H4 (cell line): ENCODE measurements at places on chromosomes 16 and 17.

GRCh38 chr16:22400900-22401299 lies 26.5 kb upstream of the CDR2 start:
- DNase-seq = no peak

DNA sequence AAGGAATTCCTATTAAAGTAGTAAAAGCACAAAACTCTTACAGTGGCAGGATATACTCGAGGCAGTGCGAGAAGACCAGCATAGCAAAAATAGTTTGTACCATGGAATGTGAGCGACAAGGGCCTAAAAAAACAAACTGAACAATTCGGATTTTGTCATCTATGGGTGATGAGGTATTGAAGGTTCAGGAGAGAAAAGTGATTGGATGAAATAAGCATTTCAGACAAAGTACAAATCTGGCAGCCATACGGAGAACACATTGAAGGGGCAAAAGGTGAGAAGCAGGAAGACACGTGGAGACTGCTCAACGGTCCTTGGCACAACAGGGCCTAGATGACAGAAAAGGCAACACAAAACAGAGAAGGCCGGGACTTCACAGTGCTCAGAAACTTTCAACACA lies 22.5 kb downstream of the MYH10 start:
- DNase-seq = no peak

DNA sequence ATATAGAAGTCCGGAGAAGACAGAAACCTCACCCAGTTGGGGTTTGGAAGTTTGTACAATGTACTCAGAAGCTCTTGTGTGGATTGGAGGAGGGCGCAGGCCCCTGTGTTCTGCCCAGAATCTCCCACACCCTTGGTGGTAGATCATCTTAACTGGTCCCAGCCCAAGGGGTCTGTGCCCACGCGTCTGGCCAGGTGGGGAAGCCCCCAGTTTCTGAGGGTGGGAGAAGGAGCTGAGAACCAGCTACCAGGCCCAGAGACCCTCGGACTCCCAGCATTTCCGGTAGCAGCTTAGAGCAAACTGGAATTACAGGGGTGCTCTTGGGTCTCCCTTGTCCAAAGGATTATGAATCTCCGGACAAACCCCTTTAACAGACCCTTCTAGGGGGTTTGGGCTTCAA lies 2.3 kb upstream of the PPP1R9B start:
- DNase-seq = no peak

- no peak for DNase-seq
Measured at GRCh38 chr16:28011223-28011622, 52.3 kb downstream of the GSG1L start.

GRCh38 chr17:64327201-64327930 lies 63.3 kb downstream of the PECAM1 start:
- DNase-seq = no peak

DNA sequence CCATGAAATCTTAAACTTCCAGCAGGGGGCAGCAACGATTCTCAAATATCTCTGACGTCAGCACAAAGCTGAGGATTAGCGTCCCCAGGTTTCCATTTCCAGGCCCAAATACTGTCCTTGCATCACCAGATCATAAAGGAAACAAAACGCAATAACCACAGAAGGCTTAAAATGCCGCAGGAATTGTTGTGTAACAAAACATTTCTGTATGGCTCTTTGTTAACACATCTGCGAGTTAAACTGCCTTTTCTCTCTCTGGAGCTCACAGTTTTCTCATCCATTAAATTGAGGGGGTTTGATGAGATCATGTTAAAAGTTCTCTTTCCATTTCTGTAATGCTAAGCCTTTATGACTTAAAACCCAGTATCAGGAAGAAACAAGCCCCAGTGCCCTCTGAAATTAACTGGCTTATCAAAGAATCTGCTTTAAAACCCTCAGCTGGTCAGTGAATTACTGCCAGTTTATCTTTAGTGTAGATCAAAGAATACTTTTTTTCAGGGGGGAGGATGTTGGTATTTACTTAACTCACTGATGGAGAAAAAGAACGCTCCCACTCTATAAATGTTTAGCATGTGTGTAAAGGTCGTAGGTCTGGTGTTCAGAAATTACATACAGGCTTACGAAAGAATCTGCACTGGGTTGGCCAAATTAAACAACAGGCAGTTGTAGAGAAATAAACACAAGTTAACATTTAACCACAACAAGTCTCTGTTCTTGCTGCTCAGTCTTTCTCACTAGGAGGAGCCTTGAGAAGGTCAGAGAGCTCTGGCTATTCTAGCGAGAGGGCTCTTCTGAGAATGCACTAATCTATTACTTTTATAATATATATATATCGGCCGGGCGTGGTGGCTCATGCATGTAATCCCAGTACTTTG lies 10.6 kb upstream of the TERF2 start:
- DNase-seq = peak; percentile 96
